ENCODE measurements at places on chromosomes 1 and 21. TPM values are rescaled to one million over a fixed set of nuclear protein-coding genes. Genes with fewer than 3 reads are reported as not detected.

GPATCH4 gene
- total RNA-seq, result 22.8 TPM

NEGR1 gene
- total RNA-seq, result 7.4 TPM

DNA sequence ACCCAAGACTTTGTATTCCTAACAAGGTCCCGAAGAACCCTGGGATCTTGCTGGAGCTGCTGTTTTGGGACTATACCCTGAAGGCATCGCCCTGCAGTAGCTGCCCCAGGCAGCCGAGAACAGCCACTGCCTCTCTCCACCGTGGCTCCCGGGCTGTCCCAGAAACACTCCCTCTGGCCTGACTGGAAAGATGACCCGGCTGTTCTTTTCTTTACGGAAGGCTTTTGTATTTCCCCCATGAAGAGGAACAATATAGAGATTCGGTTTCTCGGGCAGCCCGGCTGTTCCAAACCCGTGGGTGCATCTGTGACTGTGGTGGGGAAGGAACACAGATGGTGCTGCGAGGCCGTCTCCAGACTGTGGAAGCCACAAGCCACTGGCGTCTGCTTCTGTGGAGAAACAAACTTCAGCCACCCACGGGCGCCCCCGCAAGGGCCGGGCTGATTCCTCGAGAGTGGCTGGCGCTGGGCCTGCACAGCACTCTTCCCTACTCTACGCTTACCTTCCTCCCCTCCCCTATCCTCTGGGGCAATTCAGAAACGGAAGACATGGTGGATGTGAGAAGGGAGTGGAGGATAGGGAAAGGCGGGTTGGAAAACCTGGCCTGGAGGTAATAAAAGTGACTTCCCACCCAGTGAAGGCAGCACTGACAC lies 33.7 kb upstream of the VASH2 start:
- peak; percentile 49 for DNase-seq
- no peaks in the 10 kb centered on the region for H3K4me1 ChIP-seq
- no peak overlapping the region for H3K27ac ChIP-seq
- H3K4me3 ChIP-seq, result no peak overlapping the region
- no peaks in the 10 kb centered on the region for H3K36me3 ChIP-seq
- H3K27me3 ChIP-seq, result peaks cover 8% of the 10 kb centered on the region

- H3K4me3 ChIP-seq, result no peak overlapping the region
- H3K27me3 ChIP-seq, result no peaks in the 10 kb centered on the region
- no peak for DNase-seq
- no peak overlapping the region for H3K27ac ChIP-seq
- no peaks in the 10 kb centered on the region for H3K36me3 ChIP-seq
These were observed 63.5 kb downstream of the DISC1 start for GRCh38 chr1:231690059-231690458.

DNA sequence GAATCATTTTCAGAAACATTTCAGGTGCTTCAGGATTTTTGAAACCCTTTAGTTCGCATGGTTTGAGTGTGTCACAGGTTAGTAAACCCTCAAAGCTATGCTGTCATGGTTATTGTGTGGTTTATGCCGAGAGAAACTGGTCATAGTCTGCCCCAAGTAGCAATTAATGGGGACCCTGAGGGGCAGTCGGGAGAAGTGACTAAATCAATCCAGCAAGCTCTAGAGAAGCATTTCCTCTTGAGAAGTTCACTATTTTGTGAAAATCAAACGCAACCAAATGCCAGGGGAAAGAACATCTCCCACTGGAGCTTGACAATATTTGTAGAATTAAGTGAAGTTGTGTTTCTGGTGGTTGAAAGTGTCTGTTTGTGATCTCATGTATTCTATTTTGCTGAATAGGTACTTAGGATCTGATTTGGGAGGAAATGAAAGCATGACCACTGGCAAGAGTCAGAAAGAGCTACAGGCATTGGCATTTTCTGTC lies 63.0 kb upstream of the BACH1 start:
- no peak for DNase-seq
- H3K27me3 ChIP-seq, result no peaks in the 10 kb centered on the region
- peaks cover 9% of the 10 kb centered on the region for H3K4me1 ChIP-seq
- no peak overlapping the region for H3K27ac ChIP-seq
- H3K4me3 ChIP-seq, result no peak overlapping the region

- peaks cover 22% of the 10 kb centered on the region for H3K4me1 ChIP-seq
These were observed 95.7 kb upstream of the VANGL1 start for GRCh38 chr1:115545791-115546733.

DNA sequence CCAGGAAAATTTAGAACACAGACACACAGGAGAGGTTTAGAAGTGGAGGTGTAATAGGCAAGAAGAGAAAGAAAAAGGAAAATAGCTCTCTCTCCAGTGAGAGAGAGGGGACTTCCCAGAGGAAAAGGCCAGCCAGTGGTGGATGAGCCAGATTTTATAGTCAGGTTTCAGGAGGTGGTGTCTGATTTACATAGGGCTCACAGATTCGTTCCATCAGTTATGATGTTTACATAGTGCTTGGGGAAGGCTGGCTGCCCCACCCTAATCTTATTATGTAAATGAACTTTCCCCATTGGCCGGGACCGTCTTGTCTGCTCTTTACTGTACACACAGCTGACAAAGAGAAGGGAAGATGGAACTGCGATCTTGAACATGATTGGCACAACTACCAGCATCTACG lies 797.3 kb downstream of the PLA2G4A start:
- H3K4me3 ChIP-seq, result no peak overlapping the region
- no peaks in the 10 kb centered on the region for H3K36me3 ChIP-seq

DNA sequence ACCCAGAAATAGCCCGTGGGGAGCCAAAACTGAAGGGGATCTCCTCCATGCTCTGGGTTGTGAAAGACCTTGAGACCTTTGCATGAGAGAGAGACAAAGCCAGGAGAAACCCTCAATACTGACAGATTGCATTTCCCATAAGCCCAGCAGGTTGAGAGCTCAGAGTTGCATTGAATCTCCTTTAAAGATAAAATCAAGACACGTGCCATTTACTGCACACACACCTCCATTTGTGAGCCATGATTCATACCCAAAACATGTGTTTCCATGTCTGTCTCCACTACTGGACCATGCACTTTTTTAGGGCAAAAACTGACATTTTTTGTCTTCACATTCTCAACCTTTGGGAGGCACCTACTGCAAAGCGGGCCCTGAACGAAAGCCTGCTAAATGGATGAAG lies 144.0 kb upstream of the NRIP1 start:
- no peak overlapping the region for H3K27ac ChIP-seq
- H3K4me3 ChIP-seq, result no peak overlapping the region
- no peaks in the 10 kb centered on the region for H3K4me1 ChIP-seq
- DNase-seq, result no peak
- H3K27me3 ChIP-seq, result no peaks in the 10 kb centered on the region
- H3K36me3 ChIP-seq, result no peaks in the 10 kb centered on the region

CTPS1 gene
- 80.4 TPM for total RNA-seq

GRCh38 chr21:38342739-38343138 lies 85.9 kb downstream of the KCNJ15 start:
- no peak overlapping the region for H3K4me3 ChIP-seq
- no peak for DNase-seq
- H3K27ac ChIP-seq, result peak overlapping the region; percentile 22
- H3K36me3 ChIP-seq, result no peaks in the 10 kb centered on the region
- peaks cover 18% of the 10 kb centered on the region for H3K4me1 ChIP-seq
- H3K27me3 ChIP-seq, result peaks cover 9% of the 10 kb centered on the region

- H3K27ac ChIP-seq, result no peak overlapping the region
- H3K4me3 ChIP-seq, result no peak overlapping the region
- no peaks in the 10 kb centered on the region for H3K36me3 ChIP-seq
- no peak for DNase-seq
- no peaks in the 10 kb centered on the region for H3K4me1 ChIP-seq
These were observed 390.1 kb downstream of the LTN1 start for GRCh38 chr21:28602546-28602945.

DNA sequence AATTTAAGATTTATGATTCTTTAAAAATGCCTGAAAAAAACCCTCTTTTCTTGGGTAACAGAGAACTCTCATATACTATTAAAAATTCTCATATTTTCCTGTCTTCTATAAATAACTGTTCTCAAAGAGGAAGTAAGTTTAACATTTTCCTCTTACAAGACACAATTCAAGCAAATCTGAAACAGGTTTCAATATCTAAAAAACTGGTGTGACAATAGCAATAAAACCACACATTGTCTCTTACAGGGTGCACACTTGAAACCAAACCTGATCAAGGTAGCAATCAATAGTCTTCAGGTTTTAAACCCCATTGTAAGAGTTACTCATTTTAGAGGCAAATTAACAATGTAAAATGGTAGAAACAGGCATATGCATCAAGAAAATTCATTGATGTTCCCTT lies 28.0 kb downstream of the FUBP1 start:
- no peaks in the 10 kb centered on the region for H3K27me3 ChIP-seq
- no peak overlapping the region for H3K4me3 ChIP-seq
- H3K4me1 ChIP-seq, result no peaks in the 10 kb centered on the region
- no peak for DNase-seq
- peaks cover 86% of the 10 kb centered on the region for H3K36me3 ChIP-seq

DNA sequence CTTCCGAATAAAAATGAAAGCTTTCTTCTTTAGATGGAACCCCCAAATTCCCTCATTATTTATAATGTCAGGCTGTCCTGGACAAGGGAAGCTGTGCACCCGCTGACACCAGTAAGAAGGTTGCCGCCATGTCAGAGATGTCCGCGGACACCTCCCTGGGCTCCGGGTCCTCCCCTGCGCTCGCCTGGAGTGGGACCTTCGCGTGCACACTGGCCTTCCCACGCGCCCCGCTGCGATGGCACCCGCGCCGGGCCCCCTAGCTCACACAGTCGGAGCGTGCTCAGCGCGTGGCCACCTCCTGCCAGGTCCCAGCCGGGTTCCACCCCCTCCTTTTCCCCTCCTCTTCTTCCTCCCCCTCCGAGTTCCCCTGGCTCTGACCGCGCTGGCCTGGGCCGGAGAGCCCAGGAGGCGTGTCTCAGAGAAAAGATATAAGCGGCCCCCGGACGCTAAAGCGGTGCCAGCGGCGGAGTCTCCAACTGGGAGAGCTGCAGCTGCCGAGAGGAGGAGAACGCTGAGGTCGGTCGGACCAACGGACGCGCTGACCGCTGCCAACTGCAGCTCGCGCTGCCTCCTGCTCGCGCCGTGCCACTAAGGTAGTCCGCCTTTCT lies at the start of gene G0S2:
TSS of gene G0S2 (plus strand) at position 456 of the 608 bp plus-strand sequence. CDS start 273 bp downstream, outside the sequence.
- no peak within 1 kb of the TSS for H3K27ac ChIP-seq
- DNase-seq, result peak; percentile 29
- H3K27me3 ChIP-seq, result peaks cover 54% of the 10 kb centered on the region
- peak within 1 kb of the TSS; percentile 68 for H3K4me3 ChIP-seq
- H3K36me3 ChIP-seq, result no peaks in the 10 kb centered on the region
- H3K4me1 ChIP-seq, result peaks cover 13% of the 10 kb centered on the region

TSACC gene
- total RNA-seq, result 1.2 TPM

UTS2 gene
- not detected for total RNA-seq

- H3K27ac ChIP-seq, result no peak overlapping the region
- H3K4me1 ChIP-seq, result peaks cover 3% of the 10 kb centered on the region
- H3K4me3 ChIP-seq, result no peak overlapping the region
- H3K36me3 ChIP-seq, result peaks cover 3% of the 10 kb centered on the region
These were observed 24.7 kb downstream of the HMGCS2 start for GRCh38 chr1:119743776-119744597.

IQCC gene
- total RNA-seq, result 1.0 TPM

DNA sequence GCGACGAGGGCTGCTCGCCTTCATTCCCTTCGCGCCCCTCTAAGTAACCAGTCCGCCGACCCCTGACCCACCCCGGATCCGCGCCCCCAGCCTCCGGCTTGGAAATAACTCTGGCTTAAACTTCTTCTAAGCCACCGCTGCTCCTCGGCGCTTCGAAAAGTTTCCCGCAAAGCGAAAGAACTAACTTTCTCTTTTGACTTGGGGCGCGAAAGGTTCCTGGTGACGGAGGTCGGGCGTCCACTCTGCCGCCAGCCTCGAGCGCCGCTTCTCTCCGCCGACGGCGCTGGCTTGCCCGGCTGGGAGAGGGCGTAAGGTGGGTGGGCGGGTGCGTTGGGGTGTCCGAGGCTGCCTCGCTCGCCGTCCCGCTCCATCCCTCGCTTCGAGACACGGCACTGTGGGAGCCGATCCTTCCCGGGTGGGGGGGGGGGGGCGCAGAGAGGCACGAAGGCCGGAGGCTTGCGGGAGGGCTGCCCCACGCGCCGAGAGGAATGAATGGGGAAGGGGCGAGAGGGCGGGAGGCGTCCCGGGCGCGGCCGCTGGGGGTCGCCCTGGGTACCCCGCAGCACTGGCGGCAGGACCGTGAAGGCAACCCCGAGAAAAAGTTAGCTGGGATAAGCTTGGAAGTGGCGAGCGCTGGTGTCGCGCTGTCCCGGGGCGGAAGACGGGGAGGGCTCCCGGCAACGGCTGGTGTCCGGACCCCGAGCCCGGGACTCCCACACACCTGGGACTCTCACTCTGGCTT lies 569 bp downstream of the ATF3 start:
- peaks cover 49% of the 10 kb centered on the region for H3K27me3 ChIP-seq
- no peaks in the 10 kb centered on the region for H3K36me3 ChIP-seq
- H3K4me3 ChIP-seq, result peak overlapping the region; percentile 70
- H3K27ac ChIP-seq, result peak overlapping the region; percentile 83
- H3K4me1 ChIP-seq, result peaks cover 15% of the 10 kb centered on the region

LCE1A gene
- total RNA-seq, result not detected

DNA sequence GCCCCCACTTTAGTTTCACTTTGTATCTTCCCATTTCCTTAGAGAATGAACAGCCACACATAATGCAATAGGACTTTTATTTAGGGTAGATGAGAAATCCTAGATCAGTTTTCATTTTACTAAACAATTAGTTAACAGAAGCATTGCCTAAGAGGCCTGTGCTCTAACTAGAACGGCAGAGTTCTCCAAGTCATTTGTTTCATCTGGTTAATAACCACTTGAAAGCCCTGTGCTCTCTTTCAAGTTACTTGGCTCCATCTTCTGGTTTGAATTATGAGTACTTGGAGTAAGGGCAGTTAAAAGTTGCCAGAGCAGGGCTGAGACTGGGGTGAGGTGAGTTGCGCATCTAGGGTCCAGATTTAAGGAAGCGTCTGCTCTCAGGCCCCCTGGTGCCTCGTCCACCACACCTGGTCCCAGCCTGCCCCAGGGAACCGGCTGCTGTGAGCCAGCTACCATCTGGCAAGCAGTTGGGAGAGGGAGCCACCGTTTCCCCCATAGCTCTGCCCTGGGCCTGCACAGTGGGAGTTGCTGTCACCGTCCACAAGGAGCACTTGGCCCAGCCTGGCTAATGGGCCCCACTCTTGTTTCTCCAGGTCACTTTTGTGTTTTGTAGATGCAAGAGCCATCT lies 18.1 kb upstream of the SLC44A3 start:
- H3K27ac ChIP-seq, result peak overlapping the region; percentile 42
- H3K4me1 ChIP-seq, result peaks cover 27% of the 10 kb centered on the region
- H3K27me3 ChIP-seq, result no peaks in the 10 kb centered on the region
- peak overlapping the region; percentile 27 for H3K4me3 ChIP-seq

NUF2 gene
- total RNA-seq, result 2.4 TPM

GRCh38 chr1:82762829-82763532 lies 962.2 kb downstream of the ADGRL2 start:
- H3K36me3 ChIP-seq, result no peaks in the 10 kb centered on the region
- DNase-seq, result no peak
- H3K27me3 ChIP-seq, result no peaks in the 10 kb centered on the region
- no peak overlapping the region for H3K27ac ChIP-seq
- H3K4me3 ChIP-seq, result no peak overlapping the region

- no peaks in the 10 kb centered on the region for H3K36me3 ChIP-seq
- peaks cover 6% of the 10 kb centered on the region for H3K4me1 ChIP-seq
- no peaks in the 10 kb centered on the region for H3K27me3 ChIP-seq
- no peak overlapping the region for H3K27ac ChIP-seq
These were observed 54.4 kb downstream of the CNIH3 start for GRCh38 chr1:224670506-224670905.

GSTM5 gene
- total RNA-seq, result not detected

- H3K36me3 ChIP-seq, result no peaks in the 10 kb centered on the region
- no peak for DNase-seq
- H3K27ac ChIP-seq, result no peak overlapping the region
- no peak overlapping the region for H3K4me3 ChIP-seq
These were observed 3.8 kb upstream of the KRTAP19-8 start for GRCh38 chr21:31042080-31042464.

FCGR2B gene
- total RNA-seq, result not detected

GRCh38 chr1:209162651-209163050 lies 420.9 kb upstream of the CAMK1G start:
- peak; percentile 54 for DNase-seq
- no peak overlapping the region for H3K4me3 ChIP-seq
- H3K27ac ChIP-seq, result no peak overlapping the region
- H3K27me3 ChIP-seq, result no peaks in the 10 kb centered on the region
- no peaks in the 10 kb centered on the region for H3K4me1 ChIP-seq

Measured in astrocyte (in vitro differentiated cells and primary cell).